ENCODE measurements at places on chromosomes 5 and 9. TPM values are rescaled to one million over a fixed set of nuclear protein-coding genes. Genes with fewer than 3 reads are reported as not detected.

DOK3 gene
- 3.5 TPM for total RNA-seq

PLPPR1 gene
- total RNA-seq: not detected

FST gene
- not detected for total RNA-seq

SMIM3 gene
- total RNA-seq: 9.4 TPM

BTNL8 gene
- not detected for total RNA-seq

C9orf153 gene
- 0.28 TPM for total RNA-seq

AQP7 gene
- not detected for total RNA-seq

HACD4 gene
- total RNA-seq: 16.5 TPM

GRIN3A gene
- total RNA-seq: not detected

CCL19 gene
- not detected for total RNA-seq

ARL15 gene
- total RNA-seq: 35.1 TPM

IL3 gene
- total RNA-seq: not detected

APBB3 gene
- total RNA-seq: 44.9 TPM

GRCh38 chr9:8760000-8760767 is 960.6 kb upstream of the DMAC1 start:
- no peaks in the 10 kb centered on the region for H3K36me3 ChIP-seq
- H3K27ac ChIP-seq: no peak overlapping the region
- no peaks in the 10 kb centered on the region for H3K4me1 ChIP-seq

- DNase-seq: no peak
- no peak overlapping the region for H3K4me3 ChIP-seq
- H3K36me3 ChIP-seq: no peaks in the 10 kb centered on the region
- H3K4me1 ChIP-seq: peaks cover 36% of the 10 kb centered on the region
- peaks cover 39% of the 10 kb centered on the region for H3K27me3 ChIP-seq
Observed at GRCh38 chr9:137298401-137299202, 3.5 kb downstream of the NRARP start.

- no peak for DNase-seq
- H3K4me1 ChIP-seq: no peaks in the 10 kb centered on the region
- H3K27ac ChIP-seq: no peak overlapping the region
- no peak overlapping the region for H3K4me3 ChIP-seq
- H3K27me3 ChIP-seq: no peaks in the 10 kb centered on the region
Observed at GRCh38 chr9:8096091-8096490, 296.5 kb upstream of the DMAC1 start.

- no peaks in the 10 kb centered on the region for H3K4me1 ChIP-seq
- H3K27ac ChIP-seq: no peak overlapping the region
- DNase-seq: no peak
- no peaks in the 10 kb centered on the region for H3K36me3 ChIP-seq
- H3K4me3 ChIP-seq: no peak overlapping the region
Observed at GRCh38 chr9:36781533-36781932, 208.8 kb downstream of the MELK start.

DNA sequence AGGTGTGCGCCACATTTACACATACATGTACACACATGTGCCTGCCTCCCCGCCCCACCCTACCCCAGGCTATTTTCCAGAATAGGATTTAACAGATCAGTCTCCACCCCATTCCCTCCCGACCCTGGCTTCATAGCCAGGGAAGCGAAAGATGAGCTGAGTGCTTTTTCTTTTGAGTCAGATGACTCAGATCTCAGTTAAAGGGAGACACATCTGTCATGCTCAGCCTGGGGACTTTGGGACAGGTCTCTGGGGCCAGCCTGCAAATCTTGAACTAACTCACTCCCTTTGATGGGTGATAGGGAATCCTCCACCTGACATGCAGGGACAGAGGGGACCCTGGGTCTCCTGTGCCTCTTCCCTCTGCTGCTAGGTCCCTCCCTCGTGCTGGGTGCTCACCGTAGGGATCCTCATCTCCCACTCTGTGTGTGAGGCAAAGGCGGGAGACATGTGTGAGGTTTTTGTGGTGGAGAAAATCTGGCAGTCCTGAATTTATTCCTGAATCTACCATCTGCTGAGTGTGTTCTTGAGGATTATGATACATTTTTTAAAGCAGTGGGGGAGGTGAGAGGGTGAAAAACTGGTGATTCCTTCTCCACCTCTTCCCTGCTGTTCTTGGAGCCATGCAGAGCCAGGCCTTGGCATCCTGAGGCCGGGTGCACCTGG is 37.7 kb downstream of the NEUROG1 start:
- no peaks in the 10 kb centered on the region for H3K4me1 ChIP-seq
- H3K27me3 ChIP-seq: no peaks in the 10 kb centered on the region
- H3K36me3 ChIP-seq: no peaks in the 10 kb centered on the region

DNA sequence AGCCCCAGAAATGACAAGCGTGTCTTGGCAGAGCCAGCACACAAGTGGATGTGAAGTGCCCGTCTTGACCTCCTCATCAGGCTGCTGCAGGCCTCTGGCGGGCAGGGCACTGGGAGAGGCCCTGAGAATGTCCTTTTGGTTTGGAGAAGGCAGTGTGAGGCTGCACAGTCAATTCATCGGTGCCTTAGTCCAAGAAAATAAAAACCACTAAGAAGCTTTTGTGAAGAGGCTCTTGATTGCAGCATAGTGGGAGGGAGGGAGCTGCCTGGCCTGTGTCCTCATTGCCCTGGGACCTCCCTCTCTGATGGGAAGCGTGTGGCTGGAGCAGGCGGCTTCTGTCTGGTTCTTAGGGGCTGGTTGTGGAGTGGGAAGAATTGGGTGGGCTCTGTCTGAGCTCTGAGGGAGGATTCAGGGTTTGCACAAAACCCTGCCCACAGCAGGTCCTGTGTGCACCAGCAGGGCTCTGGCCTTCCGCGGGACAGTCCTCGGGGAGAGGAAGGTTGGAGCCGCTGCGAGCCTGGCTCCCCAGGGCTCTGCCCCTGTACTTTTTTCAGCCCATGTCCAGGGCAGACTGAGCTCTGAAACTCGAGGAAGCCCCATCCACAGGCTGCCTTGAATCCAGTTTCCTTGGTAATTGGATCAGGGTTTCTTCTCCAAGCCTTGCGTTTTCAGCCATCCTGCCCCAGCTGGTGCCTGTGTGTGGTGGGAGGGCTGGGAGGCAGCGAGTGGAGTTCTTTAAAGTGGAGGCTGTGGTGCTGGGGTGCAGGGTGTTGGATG is 1.1 kb downstream of the HRCT1 start:
- no peak overlapping the region for H3K27ac ChIP-seq
- H3K4me3 ChIP-seq: no peak overlapping the region
- no peaks in the 10 kb centered on the region for H3K36me3 ChIP-seq

DNA sequence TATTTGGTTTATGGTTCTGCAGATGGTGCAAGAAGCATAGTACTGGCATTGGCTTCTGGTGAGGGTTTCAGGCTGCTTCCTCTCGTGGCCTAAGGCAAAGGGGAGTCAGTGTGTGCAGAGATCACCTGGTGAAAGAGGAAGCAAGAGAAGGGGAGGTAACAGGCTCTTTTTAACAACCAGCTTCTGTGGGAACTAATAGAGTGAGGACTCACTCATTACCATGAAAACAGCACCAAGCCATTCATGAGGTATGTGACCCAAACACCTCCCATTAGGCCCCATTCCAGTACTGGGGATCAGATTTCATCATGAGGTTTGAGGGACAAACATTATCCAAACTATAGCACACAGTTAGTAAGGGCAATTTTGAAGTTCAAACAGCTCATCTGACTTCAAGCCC is 263.5 kb downstream of the TMEM38B start:
- no peaks in the 10 kb centered on the region for H3K4me1 ChIP-seq
- no peak overlapping the region for H3K4me3 ChIP-seq
- no peak for DNase-seq
- H3K36me3 ChIP-seq: no peaks in the 10 kb centered on the region

- H3K36me3 ChIP-seq: no peaks in the 10 kb centered on the region
- peak; percentile 41 for DNase-seq
- no peaks in the 10 kb centered on the region for H3K4me1 ChIP-seq
- H3K27me3 ChIP-seq: no peaks in the 10 kb centered on the region
- no peak overlapping the region for H3K4me3 ChIP-seq
- H3K27ac ChIP-seq: no peak overlapping the region
Observed at GRCh38 chr9:113417370-113417769, 6.8 kb downstream of the C9orf43 start.

GRCh38 chr5:178340187-178340586 is 107.6 kb upstream of the PHYKPL start:
- H3K4me1 ChIP-seq: no peaks in the 10 kb centered on the region
- DNase-seq: no peak
- no peaks in the 10 kb centered on the region for H3K27me3 ChIP-seq
- H3K4me3 ChIP-seq: no peak overlapping the region
- no peak overlapping the region for H3K27ac ChIP-seq

GRCh38 chr9:7534211-7534935 is 265.2 kb downstream of the DMAC1 start:
- no peak overlapping the region for H3K4me3 ChIP-seq
- no peaks in the 10 kb centered on the region for H3K27me3 ChIP-seq
- no peak for DNase-seq
- H3K4me1 ChIP-seq: no peaks in the 10 kb centered on the region
- H3K27ac ChIP-seq: no peak overlapping the region
- H3K36me3 ChIP-seq: no peaks in the 10 kb centered on the region

- no peak overlapping the region for H3K27ac ChIP-seq
- H3K27me3 ChIP-seq: no peaks in the 10 kb centered on the region
- no peaks in the 10 kb centered on the region for H3K36me3 ChIP-seq
Observed at GRCh38 chr5:52825826-52826225, 38.1 kb downstream of the ITGA1 start.

- H3K27me3 ChIP-seq: no peaks in the 10 kb centered on the region
- no peak overlapping the region for H3K27ac ChIP-seq
- no peaks in the 10 kb centered on the region for H3K36me3 ChIP-seq
Observed at GRCh38 chr9:134606951-134607731, 34.5 kb upstream of the COL5A1 start.

DNA sequence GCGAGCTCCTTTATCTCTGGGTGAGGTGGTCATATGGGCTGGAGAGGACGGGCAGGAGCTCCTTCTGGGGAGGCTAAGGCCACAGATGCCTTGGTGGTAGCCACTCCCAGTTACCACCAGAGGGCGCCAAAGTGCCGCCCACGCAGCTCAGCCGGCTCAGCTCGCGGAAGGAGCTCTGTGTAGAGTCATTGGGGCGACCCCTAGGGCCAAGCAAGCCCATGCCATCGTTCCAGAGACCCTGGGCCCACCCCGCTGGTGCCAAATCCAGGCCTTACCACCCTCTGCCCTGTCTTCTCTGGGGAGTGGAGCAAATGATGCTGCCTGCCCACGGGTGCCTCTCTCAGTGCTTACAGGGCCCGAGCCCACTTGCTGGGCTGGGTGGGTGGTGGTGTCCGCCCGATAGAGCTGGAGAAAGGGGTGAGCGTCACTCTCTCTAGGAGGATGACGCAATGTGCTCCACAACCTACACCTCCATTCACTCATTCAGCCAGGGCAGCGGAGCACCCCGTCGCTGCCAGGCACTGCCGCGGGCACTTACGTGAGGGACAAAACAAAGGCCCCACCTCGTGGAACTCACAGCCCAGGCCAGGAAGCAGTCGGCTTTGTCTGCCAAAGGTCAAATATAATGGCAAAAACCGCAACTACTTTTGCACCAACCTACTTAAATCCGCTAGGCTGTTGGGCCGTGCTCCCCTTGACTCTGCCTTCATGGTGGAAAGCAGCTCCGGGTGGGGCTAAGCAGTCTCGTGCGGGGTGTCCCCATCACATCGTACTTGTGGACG is 13.8 kb downstream of the TSPAN17 start:
- no peak overlapping the region for H3K27ac ChIP-seq
- peaks cover 8% of the 10 kb centered on the region for H3K36me3 ChIP-seq
- peak; percentile 80 for DNase-seq

DNA sequence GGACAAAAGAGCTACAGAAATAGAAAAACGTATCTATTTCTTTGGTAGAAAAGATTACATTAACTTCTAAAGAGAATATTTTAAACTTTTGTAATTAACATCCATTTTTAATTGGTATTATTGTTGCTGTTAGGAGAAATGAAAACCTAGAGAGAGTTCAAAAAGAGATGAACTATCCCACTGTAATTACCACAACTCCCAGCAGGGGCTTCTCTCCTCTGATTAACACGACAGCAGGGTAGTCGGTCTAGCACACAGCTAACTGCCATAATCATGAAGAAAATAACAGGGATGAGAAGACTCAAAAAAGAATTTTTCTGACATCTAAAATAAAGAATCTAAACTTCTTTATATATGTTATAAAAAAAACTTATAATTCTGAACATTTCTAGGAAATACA is 86.2 kb upstream of the CDH9 start:
- no peak overlapping the region for H3K27ac ChIP-seq
- H3K36me3 ChIP-seq: no peaks in the 10 kb centered on the region
- no peaks in the 10 kb centered on the region for H3K27me3 ChIP-seq

DNA sequence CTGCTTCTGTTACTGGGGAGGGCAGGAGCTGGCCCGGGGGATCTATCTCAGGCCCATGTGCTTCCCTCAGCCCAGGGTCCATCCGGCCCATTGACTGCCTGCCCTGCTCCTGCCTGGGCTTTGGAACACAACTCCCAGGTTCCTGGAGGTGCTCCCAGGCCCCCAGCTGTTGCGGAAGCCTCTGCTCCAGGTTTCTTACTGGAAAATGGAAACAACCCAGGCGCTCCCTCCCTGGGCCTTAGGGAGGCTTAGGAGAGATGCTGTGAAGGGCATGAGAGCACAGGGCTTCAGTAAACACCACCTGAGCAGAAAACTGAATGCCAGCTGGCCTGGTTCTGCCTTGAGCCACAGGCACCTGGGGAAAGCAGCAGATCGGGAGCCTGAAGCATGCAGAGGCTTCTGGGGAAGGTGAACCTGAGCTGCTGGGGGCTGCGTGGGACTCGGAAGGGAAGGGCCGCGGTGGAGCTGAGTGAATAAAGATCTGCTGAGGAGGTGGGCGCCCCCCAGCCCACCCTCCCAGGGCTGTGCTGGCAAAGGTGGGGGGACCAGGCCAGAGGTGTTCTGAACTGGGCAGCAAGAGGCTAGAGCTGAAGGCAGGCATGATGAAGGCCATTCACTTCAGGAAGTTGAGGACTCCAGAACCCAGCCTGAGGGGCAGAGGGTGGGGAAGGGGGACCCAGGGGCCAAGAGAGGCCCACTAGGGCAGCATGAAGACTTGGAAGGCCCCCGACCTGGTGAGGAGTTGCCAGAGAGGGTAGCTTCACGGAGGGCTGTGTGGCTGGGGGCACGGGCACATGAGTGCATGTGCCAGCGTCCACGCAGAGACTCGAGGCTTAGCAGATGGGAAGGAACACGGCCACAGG is 64.8 kb downstream of the SHB start:
- H3K4me3 ChIP-seq: no peak overlapping the region
- H3K27ac ChIP-seq: no peak overlapping the region
- H3K36me3 ChIP-seq: no peaks in the 10 kb centered on the region
- DNase-seq: no peak
- no peaks in the 10 kb centered on the region for H3K27me3 ChIP-seq

DNA sequence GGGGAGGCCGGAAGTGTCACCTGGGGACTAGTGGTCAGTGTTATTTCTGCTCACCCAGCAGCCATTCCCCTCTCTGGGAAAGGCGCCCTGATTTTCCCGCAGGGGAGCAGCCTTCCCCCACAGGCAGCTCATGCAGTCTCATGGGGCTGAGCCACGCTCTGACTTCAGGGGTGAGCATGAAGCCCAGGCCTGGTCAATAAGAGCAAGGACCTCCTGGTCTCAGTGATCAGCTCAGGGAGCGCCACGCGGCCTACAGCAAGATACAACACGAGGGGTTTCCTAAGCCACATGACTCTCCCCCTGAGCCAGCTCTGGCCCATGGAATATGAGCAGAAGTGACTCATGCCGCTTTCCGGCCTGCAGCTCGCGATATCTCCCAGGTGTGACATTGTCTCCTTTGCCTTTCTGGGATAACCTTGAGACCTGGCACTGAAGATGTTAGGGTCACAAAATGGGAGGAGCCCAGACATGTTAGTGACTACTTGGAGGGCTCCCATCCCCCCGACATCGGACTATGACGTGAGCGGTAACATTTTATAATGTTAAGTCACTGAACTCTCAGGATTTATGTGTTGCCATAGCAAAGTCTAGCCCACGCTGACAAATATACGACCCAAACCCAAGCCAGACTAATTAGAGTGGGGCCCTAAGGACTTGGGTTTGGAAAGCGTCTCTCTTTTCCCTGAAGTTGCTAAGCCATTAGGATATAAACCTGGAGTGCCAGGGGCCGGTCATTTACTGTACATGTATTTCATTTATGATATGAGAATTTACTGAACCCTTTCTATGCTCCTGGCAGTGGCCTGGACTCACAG is 46.5 kb upstream of the GFPT2 start:
- H3K27ac ChIP-seq: no peak overlapping the region
- H3K36me3 ChIP-seq: no peaks in the 10 kb centered on the region
